ENCODE measurements at places on chromosomes 12 and 14.
A peak's percentile ranks its signal among the peaks of the same experiment; 100 is the strongest.

DNA sequence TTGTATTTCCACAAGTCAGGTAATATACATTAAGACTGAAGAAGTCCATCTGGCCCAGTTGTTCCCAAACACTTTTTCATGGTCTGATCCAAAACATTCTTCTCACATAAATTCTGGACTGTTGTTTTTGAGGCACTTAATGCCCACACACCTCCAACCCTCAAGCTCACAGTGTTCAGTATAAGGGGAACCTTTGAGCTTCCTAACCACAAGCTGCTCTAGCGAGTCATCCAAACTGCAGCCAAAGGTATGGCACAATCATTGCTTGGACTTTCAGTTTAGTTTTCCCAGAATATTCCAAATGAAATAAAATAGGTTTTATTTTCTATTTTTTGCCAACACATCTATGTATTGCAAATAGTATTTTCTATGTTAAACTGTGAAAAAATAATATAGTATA lies 103.0 kb downstream of the PUS7L start:
- DNase-seq: no peak

- peak; percentile 97 for DNase-seq
Observed at GRCh38 chr12:26274441-26275312, 79.3 kb downstream of the SSPN start.

DNA sequence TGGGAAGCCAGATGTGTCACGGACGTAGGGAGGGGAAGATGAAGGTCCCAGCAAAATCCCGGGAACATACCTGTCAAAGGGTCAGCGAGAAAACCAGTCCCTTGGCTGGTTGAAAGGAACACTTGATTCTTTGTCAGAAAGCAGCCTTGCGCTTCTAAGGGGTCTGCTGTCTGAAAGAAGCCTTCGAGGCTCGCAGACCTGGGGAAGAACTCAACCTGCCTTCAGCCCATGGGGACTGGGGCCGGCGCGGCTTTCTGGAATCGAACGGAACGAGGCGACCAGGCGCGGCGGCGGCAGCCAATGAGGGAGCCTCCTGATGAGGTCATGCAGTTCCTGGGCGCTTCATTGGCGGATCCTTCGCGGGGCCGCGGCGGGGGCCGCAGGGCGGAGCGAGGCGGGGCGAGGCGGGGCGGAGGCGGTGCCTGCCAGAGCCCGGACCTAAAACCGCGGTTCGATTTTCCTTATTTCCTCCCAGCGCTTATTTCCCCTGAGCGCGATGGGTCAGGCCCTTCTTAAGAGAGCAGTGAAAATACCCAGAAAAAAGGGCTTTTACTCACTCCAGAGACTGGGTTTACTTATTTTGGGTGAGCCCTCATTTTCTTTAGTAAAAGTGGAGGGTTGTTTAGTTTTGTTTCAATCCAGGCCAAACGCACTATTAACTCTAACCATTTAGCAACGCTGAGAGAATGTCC lies 11.8 kb upstream of the TTC7B start:
- peak; percentile 93 for DNase-seq

- DNase-seq: no peak
Observed at GRCh38 chr14:77542421-77543239, 44.0 kb upstream of the ISM2 start.

- no peak for DNase-seq
Observed at GRCh38 chr14:55152052-55152753, 23.2 kb downstream of the LGALS3 start.

- DNase-seq: peak; percentile 51
Observed at GRCh38 chr14:67240168-67240932, 885 bp upstream of the PALS1 start.

GRCh38 chr12:23704992-23705943 lies 244.2 kb downstream of the SOX5 start:
- DNase-seq: no peak

GRCh38 chr14:75442166-75442565 lies 14.3 kb downstream of the JDP2 start:
- no peak for DNase-seq

GRCh38 chr12:108515916-108516315 lies 839 bp downstream of the FICD start:
- peak; percentile 3 for DNase-seq

DNA sequence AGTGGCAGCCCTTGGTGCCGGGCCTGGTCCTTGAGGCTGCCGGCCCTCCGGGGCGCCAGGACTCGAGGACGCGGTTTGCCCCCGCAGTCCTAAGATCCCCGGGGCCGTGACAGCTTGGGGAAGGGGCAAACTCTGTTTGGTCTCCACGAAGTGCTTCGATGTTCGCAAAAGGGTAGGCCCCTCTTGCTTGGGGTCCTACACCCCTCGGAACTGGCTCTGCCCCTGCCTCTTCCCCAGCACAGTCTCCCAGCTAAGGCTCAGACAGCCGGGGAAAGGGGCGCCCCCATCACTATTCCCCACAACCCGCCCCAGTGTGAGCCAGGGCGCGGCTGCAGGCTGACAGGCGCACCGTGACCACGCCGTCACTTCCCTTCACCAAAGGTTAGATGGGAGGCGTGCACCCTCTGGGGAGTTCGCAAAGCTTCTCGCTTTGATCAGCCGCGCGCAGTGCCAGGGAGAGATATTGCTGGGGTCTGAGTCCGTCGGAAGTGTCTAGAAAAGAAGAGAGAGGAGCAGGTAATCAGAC lies 7.2 kb upstream of the OTX2 start:
- no peak for DNase-seq
